ENCODE measurements at places on chromosomes 1 and 21. TPM values are rescaled to one million over a fixed set of nuclear protein-coding genes. Genes with fewer than 3 reads are reported as not detected.

Gene SCYL3
- total RNA-seq, result 27.4 TPM

Gene AQP10
- total RNA-seq, result not detected

Gene ASTN1
- total RNA-seq, result 36.5 TPM

Gene MAD2L2
- 35.2 TPM for total RNA-seq

Gene PTPN7
- 1.3 TPM for total RNA-seq

Gene ZYG11A
- 0.38 TPM for total RNA-seq

Gene MANEAL
- total RNA-seq, result 15.3 TPM

Gene ZBTB18
- 112 TPM for total RNA-seq

Gene FOXD2
- 2.0 TPM for total RNA-seq

Gene PADI4
- total RNA-seq, result 3.0 TPM

Gene LIPI
- total RNA-seq, result not detected

Gene CNR2
- 0.05 TPM for total RNA-seq

Gene UMODL1
- 0.16 TPM for total RNA-seq

Gene C1orf141
- 1.3 TPM for total RNA-seq

Gene FAM229A
- total RNA-seq, result 3.1 TPM

All from camera-type eye (tissue), 1 donor.